Activated naive CD4-positive, alpha-beta T cell (primary cell): ENCODE measurements at places on chromosomes 11 and 22.

DNA sequence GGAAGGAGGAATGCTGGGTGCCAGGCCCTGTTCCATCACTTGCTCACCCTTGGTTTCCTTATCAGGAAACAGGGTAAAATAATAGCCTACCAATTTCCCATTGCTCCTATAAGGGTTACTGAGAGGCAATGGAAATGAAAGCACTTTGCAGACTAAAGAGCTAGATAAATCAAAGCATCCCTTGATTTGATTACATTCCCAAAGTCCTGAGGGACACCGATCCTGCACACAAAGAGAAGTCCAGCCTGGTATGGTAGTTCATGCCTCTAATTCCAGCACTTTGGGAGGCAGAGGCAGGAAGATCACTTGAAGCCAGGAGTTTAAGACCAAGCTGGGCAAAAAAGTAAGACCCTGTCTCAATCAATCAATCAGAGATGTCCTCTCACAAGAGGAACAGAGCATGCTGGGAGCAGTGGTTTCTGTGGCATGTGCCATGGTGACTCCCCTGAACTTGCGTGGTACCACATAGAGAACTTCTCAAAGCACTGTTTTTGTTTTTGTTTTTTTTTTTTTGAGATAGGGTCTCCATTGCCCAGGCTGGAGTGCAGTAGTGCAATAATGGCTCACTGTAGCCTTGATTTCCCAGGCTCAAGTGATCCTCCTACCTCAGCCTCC lies 10.7 kb downstream of the TBC1D10A start:
- DNase-seq, result no peak

DNA sequence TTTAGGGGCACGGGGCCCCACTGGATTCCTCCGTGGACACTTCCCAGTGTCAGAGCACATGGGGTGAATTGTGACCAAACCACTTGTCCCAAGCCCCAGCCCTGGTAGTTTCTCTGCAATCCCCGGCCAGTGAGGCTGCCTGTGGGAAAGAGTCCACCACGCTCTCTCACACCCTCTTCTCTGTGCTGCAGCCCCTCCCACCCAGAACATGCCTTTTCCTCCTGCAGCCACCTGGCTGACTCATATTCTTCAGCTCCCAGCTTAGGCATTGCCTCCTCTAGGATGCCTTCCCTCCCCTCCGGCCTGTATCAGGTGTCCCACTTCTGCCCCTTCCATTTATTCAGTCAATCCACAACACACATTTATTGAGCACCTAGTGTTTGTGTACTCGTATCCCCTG lies 5.4 kb upstream of the RPS6KB2 start:
- no peak for DNase-seq

GRCh38 chr11:22786475-22786874 lies 43.1 kb downstream of the SVIP start:
- no peak for DNase-seq

GRCh38 chr11:63510360-63511047 lies 4.6 kb downstream of the LGALS12 start:
- no peak for DNase-seq

GRCh38 chr22:31652088-31652487 lies 9.9 kb downstream of the PISD start:
- no peak for DNase-seq
